ENCODE measurements at places on chromosomes 3 and 15.
A peak's percentile ranks its signal among the peaks of the same experiment; 100 is the strongest.

DNA sequence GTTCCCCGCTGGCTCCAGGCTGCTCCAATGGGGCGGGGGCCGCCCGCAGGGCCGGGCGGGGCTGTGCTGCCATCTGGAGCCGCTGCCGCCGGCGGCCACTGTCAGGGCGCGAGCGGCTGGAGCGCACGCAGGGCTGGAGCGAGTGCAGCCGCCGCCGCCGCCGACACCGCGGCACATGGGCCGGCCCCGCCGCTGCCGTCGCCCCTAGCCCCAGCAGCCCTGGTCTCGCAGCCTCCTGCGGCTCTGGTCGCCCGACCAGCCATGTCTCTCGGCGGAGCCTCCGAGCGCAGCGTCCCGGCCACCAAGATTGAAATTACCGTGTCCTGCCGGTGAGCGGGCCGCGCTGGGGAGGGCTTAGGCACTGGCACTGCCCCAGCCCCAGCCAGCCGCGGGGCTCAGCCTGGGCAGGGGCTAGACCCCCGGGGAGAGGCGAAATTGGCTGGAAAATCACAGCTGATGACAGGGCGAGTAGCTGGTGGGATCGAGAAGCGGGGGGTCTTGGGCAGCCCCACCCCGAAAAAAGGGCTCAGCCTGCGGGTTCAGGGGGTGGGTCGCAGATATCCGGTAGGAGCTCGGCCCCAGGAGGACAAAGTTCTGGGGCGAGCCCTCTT, at the start of gene CPNE9:
CPNE9 (plus strand) TSS at position 98 of the 611 bp plus-strand sequence; CDS start at position 262, 164 bp downstream.
- no peak for DNase-seq

DNA sequence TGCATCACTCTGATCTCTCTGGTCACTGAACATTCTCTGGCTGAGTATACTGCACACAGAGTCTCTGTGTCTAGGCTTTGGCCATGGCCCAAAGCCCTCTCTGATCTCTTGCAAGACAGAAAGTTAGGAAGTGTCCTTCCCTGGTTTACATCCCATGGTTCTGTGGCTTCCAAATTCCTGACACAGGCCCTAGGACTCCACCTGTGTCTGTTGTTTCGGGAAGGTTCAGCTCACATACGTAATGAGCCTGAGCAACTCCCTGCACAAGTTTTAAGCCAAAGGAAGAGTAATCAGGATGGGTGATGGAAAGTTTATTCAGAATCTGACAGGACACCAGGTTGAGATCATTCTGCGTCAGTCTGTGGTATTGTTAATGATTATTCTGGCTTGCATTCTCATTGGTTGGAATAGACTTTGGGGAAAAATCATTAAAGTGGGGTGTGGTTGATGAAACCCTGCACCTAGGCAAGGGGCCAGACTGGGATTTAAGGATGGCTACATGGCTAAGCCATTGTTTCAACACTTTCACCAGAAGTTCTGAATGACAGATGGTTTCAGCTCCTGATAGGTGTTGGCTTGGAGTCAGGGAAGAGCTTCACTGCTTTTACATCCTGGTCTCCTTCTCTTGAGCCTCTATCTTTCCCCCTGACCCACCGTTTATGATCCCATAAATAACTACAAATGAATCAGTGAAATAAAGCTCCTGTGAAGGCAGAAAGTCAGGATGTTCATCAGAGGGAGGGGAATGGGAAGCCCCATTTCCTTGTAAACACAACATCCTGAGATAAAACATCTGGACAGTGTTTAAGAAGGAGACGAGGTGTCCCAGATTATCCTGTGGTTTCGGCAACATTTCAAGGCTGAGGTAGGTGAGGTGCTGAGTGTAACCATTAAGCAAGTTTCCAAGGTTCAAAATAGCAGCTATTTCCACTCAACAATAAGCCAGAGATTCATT, 14.1 kb downstream of the LCMT2 start:
- no peak for DNase-seq

GRCh38 chr15:19944261-19944888, 597.2 kb downstream of the GOLGA6L6 start:
- DNase-seq = no peak

DNA sequence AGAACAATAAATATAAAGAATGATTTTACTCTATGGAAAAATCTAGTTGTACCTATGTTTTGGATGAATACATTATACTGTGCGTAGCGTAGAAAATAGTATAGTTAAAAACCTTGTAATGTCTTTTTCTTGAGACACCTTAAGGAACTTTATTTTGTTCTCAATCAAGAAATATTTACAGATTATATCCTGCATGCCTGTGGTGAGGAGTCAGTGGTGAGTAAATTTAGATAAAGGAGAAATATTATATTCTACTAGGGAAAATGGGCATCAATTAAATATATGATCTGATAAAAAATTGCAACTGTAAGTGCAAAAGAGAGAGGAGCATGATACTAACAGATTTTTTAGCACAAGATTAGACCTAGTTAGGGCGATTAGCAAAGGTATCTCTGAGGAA, 157.7 kb downstream of the RBMS3 start:
- no peak for DNase-seq

- DNase-seq = no peak
Measured at GRCh38 chr3:23086831-23087230, 116.3 kb upstream of the UBE2E2 start.

- no peak for DNase-seq
Measured at GRCh38 chr3:136994772-136995516, 37.2 kb downstream of the IL20RB start.

- no peak for DNase-seq
Measured at GRCh38 chr3:56885879-56886278, 84.1 kb upstream of the ARHGEF3 start.

DNA sequence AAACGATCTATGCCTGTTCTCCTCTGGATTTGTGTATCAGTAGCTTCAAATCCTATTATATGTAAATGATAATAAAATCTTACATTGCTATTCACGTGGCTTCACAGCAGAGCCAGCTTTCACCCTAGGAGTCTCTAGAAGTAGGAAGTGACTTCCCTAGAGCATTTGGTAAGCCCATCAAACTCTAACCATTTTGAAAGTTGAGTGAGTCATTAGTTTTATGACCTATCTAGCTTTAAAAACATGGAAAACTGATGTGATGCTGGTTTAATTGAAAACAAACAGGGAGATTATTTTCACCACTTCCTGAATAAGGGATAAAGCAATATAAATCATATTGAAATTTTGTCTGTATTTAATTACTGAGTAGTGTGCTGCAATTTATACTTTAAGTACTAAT, 275.2 kb downstream of the EPHA6 start:
- DNase-seq = no peak

- DNase-seq = no peak
Measured at GRCh38 chr15:57667171-57667849, 39.2 kb upstream of the POLR2M start.

- DNase-seq = no peak
Measured at GRCh38 chr15:51577636-51578304, 44.8 kb downstream of the DMXL2 start.

DNA sequence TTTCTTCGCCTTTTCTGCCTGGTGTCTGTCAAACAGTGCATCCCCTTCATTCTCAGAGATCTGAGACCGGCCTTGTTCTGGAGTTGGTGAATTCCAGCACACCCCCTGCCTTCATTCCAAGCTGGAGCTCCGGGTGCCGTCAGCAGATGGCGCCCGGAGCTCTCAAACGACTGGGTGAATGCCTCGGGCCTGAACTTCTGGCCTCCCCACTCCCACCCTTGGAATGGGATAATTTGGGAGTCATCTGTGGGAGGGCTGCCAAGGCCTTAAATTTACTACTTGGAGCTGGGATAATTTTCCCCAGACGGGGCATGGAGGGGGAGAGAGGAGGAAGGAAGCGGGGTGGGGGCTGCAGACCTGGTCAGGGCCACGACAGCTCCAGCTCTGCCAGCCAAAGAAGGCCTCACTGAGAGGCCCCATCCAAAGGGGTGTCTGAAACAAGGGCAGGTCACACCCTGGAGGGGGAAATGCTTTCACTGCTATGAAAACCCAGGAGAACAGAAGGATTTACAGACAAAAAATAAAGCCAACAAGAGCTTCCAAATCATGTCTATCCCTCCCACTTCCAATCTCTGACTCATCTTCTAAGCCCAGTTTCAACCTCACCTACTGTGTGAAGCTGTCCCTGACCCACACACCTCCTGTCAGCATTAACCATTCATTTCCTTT, 187.9 kb downstream of the OPA1 start:
- DNase-seq = peak; percentile 35

DNA sequence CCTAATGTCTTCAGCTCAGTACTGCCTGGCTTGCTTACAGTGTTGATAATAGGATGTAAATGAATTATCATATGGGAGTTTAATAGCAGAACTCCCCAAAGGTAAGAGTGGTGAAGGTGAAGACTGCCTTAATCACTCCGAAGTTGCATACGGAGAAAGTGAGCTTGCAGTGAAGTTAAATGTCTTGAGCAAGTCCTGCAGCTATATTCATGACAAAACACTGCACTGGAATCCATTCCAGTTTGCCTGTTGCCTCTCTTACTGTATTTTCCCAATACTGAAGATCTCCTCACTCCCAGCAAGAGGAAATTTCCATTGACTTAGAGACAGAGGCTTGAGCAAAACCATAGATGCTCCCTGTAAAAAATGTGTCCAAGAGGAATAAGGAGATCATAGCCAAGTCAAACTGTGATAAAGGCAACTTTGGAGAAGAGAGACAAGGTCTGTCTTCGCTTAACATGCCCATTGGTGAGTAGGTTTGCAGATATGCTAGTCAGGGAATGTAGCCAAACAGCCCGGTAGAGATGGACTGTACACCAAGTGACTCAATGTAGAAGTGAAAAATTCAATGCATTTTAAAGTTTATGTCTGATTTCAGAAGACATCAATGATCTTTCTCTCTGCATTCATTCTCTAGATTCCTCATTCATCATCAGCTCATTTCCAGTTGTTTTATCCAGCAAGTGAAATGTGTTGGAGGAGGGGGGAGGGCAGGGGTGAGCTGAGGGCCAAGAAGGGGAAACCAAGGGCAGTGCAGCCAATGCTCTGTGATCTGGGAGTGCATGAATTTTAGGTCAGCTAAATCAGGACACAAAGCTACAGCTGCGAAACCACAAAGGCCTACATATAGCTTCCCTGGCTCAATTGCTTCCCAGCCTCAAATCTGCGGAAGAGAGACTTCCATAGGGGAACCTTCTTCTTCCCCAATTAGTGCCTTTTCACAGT, 667.1 kb upstream of the NR2F2 start:
- no peak for DNase-seq

- DNase-seq = no peak
Measured at GRCh38 chr3:147925272-147925671, 516.1 kb downstream of the ZIC1 start.

GRCh38 chr3:165519687-165520086, 317.5 kb downstream of the BCHE start:
- no peak for DNase-seq
